ENCODE measurements at places on chromosomes 4 and X. TPM values are rescaled to one million over a fixed set of nuclear protein-coding genes. Genes with fewer than 3 reads are reported as not detected.
A peak's percentile ranks its signal among the peaks of the same experiment; 100 is the strongest.

DNA sequence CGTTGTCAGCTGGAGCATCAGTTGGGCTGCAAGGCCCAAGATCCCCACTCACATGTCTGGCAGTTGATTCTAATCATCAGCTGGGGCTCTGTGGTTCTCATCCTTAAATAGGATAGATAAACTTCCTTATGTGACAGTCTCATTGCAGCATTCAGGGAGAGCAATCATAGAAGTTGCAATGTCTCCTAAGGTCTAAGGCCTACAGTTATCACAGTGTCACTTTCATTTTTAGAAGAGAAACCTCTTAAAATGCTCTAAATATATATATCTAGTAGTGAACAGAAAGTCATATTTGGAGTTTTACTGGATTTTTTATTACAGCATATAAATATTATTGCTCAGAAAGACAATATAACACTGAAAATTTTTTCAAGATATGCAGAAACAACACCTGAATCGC, 226.0 kb upstream of the PPP1R2C start:
- no peak for DNase-seq

DNA sequence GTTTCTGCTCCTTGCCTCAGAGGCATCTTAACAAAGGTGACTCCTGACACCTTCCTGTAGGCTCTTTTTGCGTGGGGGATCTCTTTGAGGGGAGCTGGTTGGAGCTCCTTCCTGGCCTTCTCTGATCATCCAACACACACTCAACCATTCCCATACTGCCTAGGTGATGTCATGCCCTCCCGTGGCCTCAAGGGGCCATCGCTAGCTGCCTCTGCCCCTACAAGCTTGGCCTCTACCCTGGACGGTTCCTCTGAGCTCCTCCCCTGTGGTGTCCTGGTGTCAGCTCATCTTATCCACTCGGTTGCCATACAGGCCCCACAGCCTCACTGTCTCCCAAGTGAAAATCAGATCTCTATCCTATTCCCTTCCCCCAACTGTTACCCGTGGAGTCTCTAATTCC, 13.7 kb upstream of the ZNF185 start:
- DNase-seq = no peak

DNA sequence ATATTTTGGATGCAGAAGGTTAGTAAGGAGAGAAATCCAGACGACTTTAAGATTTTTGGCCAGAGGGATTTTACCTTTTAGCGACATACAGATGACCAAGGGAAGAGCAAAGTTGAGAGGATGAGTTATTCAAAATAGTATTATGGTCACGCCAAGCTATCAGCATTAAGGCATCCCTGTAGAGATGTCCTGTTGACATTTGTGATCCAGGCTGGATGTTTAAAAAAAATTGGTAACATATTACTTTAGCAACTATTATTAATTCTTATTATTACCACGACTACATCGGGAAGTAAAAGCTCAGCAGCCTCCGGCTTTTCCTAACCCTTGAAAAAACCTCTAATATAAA, 562 bp upstream of the OSTC start:
- no peak for DNase-seq

DNA sequence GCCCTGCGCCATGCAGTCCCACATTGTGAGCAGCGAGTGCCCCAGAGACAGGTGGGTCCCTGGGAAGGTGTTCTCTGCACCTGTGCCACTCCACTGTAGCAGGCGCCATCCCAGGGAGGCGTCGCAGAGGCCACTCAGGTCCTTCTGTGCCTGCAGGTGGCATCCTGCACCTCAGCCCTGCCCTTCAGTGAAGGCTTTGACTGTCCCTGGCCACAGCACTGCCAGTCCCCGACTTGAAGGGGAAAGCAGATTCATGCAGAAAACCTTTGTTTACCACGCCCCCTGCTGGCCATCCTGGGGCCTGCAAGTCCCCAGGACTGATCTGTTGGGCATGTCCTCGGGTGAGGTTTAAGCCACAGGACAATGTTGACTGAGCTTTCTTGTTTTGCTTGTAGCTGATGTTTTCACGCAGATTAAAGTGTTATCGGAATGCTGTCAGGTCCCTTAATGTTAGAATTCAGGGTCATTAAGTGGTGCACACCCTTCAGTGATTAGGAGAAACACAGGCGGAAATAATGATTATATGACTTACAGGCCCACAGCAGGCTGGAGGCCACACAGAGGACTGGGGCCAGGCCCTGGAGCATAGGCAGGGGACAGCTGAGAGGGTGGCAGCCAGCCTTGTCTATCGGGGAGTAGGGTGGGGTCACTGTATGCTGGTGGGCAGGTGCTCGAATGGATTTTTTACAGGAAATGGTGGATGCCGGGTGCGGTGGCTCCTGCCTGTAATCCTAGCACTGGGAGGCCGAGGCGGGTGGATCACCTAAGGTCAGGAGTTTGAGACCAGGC, 5.0 kb downstream of the TACC3 start:
- peak; percentile 82 for DNase-seq

Gene TEX13C
- total RNA-seq = not detected

GRCh38 chr4:119103263-119103662, 32.4 kb upstream of the MYOZ2 start:
- no peak for DNase-seq

DNA sequence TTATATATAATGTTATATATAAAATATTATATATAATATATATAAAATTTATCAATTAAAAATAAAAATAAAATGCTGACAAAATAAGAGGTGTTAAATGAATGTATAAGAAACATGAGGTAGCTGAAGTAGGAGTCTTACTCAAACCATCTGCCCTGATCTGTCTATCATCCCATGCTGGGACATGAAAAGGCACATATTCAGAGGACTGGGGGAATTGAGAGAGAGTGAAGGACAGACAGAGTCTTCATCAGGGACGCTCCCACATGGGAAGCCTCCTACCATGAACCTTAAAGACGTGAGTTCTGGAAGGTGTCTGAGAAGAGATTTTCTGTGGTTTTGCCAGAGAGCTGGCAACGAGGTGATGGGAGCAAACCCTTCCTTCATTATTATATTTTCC, 4.1 kb upstream of the ARSF start:
- DNase-seq = no peak

- no peak for DNase-seq
Measured at GRCh38 chr4:162535121-162535520, 371.3 kb upstream of the FSTL5 start.

DNA sequence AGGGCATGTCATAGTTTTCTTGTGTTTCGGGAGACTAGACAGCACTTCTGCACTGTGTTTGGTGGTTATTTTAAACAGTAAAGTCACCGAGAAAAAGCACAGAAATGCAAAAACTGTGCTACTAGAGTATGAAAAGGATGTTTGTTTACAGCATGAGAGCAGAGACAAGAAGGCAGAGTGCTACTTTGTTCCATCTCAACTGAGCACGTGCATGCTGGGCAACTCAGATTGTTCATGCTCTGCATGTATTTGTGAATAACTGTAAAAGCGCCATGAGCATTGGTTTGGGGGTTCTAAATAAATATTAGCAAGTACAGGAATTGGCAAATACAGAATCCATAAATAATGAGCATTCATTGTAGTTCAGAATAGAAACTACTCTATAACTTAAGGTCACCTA, 7.4 kb downstream of the EVC start:
- no peak for DNase-seq

GRCh38 chr4:142318280-142318679, 527.8 kb downstream of the INPP4B start:
- DNase-seq = no peak

DNA sequence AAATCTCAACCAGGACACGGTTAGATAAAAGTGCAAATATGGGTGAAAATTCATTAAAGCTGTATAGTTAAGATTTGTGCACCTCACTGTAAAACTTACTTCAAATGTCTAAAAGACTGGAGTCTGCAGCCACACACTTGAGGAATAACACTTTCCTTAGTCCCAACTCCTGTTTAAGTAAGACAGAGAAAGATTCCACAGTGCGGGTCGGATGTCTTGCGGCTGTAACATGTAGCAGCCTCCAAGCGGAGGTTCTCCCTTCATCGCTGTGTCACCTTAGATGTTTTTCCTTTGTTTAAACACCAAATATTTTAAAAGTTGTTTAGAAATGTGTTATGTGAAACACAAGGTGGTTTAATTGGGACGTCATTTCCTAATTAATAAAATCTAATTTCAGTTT, 905 bp upstream of the MAEA start:
- DNase-seq = no peak

- no peak for DNase-seq
Measured at GRCh38 chr4:21507439-21507838, 441.1 kb downstream of the KCNIP4 start.

Gene F8A2
- not detected for total RNA-seq

GRCh38 chrX:80810365-80810978, 795 bp upstream of the BRWD3 start:
- peak; percentile 13 for DNase-seq

DNA sequence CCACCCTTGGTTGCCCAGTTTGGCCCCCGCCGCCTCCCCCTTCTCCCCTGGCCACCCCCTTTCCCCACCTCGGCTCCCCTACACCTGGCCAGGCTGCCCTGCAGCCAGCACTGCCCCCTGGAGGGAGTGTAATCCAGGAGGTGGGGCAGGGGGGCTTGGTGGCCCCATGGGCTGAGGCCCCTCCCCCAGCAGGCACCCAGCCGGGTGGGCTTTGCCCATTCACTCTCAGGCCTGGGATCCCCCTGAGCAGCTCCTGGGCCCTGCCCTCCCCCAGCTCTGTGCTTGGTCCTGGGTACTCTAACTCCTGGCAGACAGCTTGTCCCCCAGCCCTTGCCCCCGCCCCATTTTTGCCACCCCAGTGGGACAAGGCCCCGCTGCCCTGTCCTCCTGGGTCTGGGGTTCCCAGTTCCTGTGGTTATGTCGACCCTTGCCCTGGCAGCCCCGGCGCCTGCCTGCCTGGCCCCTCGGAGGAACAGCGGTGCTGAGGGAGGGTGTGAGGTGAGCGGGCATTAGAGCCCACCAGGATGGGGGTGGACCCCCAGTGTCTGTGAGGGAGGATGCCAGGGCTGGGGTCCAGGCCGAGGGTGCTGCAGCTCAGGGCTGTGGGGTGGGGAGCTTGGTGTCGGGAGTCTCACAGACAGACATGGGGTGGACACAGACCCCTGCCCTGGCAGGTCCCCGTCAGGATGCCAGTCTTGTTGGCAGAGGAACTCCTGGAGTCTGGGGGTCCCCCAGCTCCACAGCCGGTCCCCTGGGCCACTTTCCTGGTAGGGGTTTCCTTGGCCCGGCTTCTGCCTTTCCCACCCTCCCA, 10.2 kb downstream of the NAT8L start:
- no peak for DNase-seq

Gene WAS
- total RNA-seq = not detected

Gene ZNF185
- total RNA-seq = 0.26 TPM

GRCh38 chrX:84487365-84488353, 14.6 kb downstream of the HDX start:
- DNase-seq = no peak

Gene GPR119
- not detected for total RNA-seq

DNA sequence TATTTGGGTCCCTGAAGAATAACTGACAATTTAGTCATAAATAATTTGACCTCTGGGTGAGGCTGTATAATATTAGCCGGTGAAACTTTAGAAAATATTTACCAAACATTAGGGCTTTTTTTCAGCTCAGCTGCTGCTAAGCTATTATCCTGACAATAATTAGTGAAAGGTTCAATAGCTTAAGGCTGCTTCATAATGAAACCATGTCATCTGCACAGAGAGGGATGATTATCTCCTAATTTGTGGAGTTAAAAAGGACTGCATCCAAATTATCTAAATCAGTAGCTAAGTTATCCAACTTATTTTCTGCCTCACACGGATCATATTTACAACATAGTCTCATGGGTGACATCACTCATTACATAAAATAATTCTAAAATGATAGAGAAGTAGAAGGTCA, 1249.8 kb downstream of the RAPGEF2 start:
- no peak for DNase-seq

GRCh38 chr4:145218251-145218650, 37.9 kb upstream of the OTUD4 start:
- DNase-seq = peak; percentile 15

Gene FGF13
- 55.6 TPM for total RNA-seq

Gene TMEM271
- total RNA-seq = 1.4 TPM

Gene OTC
- total RNA-seq = not detected

GRCh38 chr4:97530676-97531075, 612.6 kb downstream of the STPG2 start:
- DNase-seq = no peak

Measured in SJCRH30 (cell line).